ENCODE measurements at places on chromosomes 11 and 22.

GRCh38 chr11:86052693-86053641 is 15.9 kb downstream of the PICALM start:
- no peak for DNase-seq

DNA sequence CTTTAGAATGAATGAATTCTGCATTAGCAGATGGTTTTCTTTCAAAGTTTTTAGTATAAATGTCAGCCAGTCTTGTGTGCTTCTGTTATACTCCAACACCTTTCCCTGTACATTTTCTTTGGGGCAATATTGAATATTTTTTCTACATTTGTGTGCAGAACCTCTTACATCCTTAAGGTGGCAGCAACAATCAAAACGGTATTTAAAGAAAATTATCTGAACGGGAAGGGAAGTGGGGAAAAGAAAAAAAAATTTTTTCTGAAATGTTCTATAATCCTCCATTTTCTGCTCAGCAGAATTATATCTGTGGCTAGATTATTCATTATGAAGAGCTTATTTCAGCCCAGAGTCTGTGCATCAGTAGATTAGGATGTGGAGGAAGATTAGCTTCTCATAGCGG is 347.3 kb upstream of the RAG2 start:
- DNase-seq, result no peak

DNA sequence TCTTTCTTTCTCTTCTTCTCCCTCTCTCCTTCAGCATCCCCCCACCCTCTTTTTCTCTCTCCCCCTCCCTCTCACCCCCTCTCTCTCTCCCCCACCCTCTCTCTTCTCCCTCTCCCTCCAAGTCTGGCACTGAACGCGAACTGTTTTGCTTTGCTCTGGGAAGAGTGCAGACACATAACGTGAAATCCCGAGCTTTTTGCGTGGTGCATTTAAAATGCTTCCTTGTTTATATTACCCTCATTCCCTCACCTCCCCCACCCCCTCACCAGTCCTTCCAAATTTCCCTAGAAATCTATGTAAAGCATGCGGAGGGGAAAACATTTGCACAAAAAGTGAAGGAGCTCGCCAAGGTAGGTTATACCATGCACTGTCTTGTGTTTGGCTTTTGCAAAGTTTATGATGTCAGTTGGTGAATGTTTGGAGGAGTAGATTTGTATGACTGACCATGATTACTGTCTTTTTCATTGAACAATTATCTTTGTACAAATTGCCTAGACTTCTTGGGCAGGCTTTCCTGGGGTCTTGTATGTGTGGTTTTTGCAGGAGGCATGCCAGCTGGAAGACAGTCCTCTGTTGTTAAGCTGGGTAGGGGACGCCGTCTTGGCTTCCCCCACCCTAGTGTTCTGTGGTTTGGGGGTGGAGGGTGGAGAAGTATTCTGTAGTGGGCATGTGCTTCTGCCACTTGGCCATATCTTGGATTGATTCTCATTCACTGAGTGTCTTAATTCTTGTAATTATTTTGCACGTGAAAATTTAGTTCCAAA is 123.7 kb upstream of the HSD17B12 start:
- DNase-seq, result no peak

DNA sequence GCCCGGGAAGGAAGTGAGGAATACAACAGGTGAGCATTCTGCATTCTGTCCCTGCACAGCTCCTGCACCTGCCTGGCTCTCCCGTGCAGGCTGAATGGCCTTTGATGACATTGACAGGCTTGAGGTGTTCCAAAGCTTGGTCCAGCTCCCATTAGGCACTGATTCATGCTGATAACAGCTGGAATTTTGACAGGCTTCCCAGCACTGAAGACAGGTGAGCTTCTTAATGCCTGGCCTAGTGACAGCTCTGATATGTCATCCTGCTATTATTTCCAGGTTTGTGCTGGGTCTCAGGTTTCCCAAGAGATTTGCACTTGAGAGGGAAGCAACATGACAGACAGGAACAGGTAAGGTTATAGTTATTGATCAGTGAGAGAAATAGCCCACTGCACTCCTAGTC is 58.0 kb upstream of the MTNR1B start:
- no peak for DNase-seq

- DNase-seq, result no peak
These were observed 705 bp downstream of the PTPRJ start for GRCh38 chr11:47980907-47981621.

DNA sequence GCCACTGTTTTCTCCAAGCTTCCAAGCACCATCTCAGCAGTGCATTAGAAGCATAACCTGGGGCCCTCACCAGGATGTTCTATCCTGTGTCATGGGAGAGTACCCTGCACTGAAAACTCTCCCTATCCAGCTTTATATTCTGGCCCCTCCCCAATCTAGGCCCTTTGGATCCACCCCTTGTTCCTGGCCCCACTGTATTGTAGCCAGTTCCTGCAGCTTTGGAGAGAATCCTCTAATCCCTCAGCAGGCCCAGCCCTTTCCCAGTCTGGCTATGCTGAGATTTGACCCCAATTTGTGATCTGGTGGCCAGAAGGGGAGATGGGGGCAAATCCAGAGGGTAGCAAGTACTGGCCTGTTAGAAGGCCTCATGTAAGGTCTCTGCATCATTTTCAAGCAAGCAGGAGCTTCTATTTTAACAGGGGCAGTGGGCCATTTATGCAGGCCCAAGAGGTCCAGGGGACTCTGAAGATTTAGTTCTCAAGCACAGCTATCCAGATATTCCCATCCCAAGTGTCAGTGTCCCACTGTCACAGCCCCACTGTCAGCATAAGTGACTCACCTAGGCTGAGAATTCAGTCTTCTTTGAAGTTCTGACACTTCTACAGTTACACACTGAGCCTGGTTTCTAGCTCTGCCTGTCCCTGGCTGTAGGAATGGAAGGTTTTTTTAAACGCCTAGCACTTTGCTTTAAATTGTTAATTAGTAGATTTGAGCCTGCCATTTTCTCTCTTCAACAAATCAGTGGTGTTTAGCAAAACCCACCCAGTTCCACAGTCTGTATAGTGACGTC is 589.5 kb upstream of the CADM1 start:
- no peak for DNase-seq

DNA sequence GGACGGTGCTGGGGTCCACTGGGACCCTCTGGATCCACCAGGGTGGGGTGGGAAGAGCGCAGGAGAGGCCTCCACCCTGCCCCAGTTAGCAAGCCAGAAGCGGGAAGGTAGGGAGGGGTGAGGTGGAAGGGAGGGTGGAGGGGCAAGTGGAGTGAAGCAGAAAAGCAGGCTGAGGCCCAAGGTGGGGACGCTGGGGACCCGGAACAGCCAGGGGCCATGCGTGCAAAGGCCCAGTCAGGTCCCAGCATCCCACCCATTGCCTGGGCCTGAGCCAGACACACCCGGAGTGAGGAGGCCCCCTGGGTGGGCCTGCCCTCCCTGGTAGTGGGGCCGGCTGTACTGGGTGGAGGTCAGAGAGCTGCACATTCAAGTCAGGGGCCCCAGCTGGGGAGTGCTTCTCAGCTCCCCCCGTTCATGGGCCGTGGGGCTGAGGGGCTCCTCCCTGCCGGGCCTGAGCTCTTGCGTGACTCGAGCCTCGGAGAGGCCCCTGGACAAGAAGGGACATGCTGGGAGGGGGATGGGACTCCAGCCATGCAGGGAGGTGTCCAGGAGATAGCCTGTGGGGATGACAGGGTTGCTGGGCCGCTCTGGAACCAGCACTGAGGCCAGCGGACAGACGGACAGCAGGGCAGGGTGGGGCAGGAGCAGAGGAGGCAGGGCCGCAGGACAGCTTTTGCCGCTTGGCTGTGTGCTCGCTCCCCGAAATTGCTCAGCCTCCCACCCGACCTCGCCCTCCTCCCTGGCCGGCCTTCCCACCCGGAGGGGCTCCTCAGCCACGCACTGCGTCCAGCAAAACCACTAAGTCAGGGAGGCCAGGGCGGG is 7.7 kb downstream of the TNNT3 start:
- peak; percentile 62 for DNase-seq

- no peak for DNase-seq
These were observed 911.9 kb downstream of the METTL15 start for GRCh38 chr11:29019960-29020683.

All from suprapubic skin (tissue), 4 donors.